ENCODE measurements at places on chromosomes 12 and 14. TPM values are rescaled to one million over a fixed set of nuclear protein-coding genes. Genes with fewer than 3 reads are reported as not detected.

Gene BAZ1A
- 30.6 TPM for total RNA-seq

Gene PTGDR
- total RNA-seq, result not detected

Gene ASPG
- total RNA-seq, result not detected

DNA sequence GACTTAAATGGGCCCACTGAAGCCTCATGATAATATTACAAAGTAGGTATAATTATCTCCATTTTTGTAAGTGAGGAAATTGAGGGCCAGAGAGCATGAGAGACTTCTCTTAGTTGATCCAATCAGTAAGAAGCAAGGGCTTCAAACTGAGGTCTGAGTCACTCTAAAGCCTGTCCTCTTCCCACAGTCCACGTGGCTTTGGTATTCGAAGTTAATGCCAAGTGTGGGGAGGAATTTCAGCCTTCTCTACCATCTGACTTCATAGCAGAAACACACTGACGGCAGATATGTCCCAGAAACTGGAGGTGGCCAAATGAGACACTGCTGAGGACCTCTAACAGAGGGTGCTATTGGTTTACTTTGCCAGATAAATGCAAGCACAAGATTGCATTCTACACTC lies 114.4 kb upstream of the OVCH1 start:
- no peak for DNase-seq

DNA sequence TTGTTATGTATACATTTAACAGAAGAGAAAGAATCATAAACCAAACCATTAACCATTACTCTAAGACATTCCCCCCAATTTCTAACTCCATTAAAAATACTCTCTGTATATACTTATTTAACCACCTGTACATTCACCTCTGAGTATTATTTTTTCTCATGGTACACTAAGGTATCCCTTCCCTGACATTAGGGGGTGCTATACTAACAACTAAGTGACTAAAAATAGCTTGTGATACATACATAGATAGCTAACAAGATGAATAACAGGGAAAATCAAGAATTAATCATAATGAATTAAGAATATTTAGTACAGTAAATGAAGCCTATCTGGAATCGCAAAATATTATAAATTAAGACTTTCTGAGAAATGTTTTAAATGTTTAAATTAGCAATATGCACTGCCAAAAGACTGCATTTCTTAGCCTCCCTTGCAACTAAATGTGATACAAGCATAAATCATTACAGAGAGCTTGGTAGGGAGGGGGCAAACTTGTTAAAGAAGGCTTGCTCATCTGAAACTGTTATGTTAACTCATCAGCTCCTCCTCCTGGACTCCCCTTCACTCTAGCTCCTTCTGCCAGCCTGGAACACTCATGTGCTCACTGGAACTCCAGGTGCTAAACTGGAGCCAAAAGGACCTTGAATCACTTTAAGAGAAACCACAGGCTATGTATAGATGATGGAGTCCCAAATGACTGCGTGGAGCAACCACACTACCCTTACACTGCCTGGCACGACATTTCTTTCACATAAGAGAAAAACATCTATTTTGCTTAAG lies 14.9 kb downstream of the C2CD5 start:
- peak; percentile 55 for DNase-seq

All from PC-3 (cell line).